Right cardiac atrium (tissue), 5 donors: ENCODE measurements at places on chromosomes 3 and 15. TPM values are rescaled to one million over a fixed set of nuclear protein-coding genes. Genes with fewer than 3 reads are reported as not detected.

The RLBP1 gene
- not detected for polyA plus RNA-seq

The SLC6A11 gene
- 0.02 TPM for polyA plus RNA-seq

The TRANK1 gene
- 4.6 TPM for polyA plus RNA-seq

The NME9 gene
- 0.09 TPM for polyA plus RNA-seq

The DPH6 gene
- polyA plus RNA-seq: 7.6 TPM

The DOCK3 gene
- 1.9 TPM for polyA plus RNA-seq

The SPSB4 gene
- polyA plus RNA-seq: 6.9 TPM

The MOBP gene
- 0.05 TPM for polyA plus RNA-seq

The WDR53 gene
- polyA plus RNA-seq: 10.3 TPM

DNA sequence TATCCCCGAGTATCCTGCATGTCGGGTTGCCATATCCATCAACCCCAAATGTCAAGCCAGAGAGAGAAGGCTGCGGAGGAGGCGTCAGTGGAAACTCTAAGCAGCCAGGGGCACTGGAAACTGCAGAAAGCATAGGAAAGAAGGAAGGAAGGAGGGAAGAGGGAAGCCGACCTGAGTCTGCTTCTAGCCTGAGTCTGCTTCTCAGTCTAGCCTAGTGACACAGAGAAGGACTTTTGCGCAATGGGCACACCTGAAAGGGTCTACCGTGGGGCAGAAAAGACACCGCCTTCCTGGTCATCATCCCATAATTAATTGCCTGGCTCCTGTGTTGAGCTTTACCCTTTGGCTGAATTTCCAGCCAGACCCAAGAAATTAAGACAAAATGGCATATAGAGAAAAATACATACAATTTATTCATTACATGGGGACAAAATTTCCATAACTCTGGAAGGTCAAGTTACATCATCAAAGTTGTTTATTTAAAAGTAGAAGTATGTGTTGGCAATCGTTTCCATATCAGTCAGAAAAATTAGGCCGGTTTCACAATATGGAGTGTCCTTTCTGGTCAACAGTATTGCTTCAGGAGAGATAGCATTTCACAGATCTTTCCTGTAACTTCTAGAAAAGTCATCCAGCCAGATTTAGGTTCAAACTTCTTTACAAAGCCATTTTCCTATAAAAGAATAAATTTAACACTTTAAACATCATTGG, 10.3 kb downstream of the BCL2A1 start:
- no peak for DNase-seq

- no peak for DNase-seq
Measured at GRCh38 chr3:139694542-139694941, 16.8 kb upstream of the NMNAT3 start.

GRCh38 chr15:43093026-43093425, 12.8 kb downstream of the UBR1 start:
- no peak for DNase-seq

DNA sequence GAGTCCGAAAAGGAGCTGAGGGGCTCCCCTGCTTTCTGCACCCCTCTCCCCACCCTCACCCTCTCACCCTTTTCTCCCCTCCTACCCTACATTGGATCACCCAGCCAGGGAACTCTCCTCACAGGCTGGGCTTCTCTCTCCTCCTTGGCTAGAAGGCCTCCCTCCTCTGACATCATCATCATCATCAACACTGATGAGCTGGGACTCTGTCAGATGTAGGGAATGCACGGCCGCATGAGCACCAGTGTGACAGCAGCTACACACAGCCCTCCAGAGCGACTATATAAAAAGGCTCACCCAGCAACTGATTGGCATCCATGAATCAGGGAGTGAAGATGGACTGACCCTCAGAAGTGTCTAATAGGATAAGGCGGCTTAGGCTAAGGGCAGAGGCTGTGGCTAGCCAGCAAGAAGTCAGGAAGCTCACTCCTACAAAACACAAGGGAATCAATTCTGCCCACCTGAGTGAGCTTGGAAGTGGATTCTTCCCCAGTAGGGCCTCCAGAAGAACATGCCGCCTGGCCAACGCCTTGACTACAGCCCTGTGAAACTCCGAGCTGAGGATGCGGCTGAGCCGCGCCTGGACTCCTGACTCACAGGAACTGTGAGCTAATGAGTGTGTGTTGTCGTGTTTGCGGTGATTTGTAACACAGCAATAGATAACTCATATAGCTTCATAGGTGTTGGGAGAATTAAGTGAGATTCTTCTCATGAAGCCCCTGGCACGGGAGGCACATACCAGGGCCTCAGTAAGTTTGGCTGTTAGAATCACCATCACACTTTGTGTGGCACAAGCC, 147.6 kb downstream of the FAM43A start:
- no peak for DNase-seq

DNA sequence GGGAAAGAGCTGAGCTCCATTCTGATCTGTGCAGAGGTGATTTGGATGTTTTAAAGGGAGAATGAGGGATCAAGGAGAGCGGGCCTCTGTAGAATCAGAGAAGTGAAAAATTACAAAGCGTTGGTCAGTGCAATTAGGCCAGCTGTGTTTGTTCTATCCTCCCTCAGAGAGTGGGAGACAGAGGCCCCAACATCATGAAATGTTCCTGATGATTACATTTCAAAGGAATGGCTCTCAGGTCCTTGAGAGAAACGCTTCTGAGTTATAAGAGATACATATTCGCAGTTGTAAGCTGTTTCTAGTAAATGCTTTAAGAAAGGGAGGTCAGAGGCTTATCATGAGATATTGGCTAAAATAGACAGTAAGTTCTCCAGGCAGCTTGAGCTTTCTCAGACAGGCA, 15.7 kb upstream of the CAND2 start:
- DNase-seq: no peak

- peak; percentile 67 for DNase-seq
Measured at GRCh38 chr15:41971895-41972252, 483 bp downstream of the EHD4 start.

DNA sequence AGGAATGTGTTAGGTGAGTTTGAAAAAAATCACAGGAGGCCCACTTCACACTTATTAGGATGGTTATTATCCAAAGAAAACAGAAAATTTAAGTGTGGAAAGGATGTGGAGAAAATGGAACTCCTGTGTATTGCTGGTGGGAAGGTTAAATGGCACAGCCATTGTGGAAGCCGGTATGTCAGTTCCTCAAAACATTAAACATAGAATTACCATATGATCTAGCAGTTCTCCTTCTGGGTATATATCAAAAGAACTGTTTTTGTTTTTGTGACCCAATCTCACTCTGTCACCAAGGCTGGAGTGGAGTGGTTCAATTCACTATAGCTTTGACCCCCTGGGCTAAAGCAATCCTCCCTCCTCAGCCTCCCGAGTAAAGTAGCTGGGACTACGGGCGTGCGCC, 10.4 kb upstream of the ZFYVE19 start:
- no peak for DNase-seq

DNA sequence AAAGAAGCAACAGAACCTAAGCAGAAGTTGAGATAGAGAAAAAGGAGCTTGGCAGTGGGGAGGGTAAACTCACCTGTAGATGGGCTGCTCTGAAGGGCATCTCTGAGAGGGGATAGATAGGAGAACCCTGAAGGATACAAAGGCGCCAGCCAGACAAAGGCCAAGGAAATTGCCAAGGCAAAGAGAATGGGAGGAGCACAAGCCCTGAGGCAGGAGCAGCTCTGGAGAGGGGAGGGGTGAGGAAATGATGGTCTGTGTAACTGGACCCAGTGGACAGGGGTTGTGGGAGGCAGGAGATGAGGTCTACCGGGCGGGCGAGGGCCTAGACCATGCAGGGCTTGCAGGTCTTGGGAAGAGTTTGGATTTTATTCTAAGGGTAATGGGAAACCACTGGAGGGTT, 2.3 kb upstream of the PDIA5 start:
- no peak for DNase-seq

- DNase-seq: no peak
Measured at GRCh38 chr3:141087778-141088130, 36.6 kb downstream of the SPSB4 start.
